ENCODE measurements at places on chromosomes 3 and 15.

DNA sequence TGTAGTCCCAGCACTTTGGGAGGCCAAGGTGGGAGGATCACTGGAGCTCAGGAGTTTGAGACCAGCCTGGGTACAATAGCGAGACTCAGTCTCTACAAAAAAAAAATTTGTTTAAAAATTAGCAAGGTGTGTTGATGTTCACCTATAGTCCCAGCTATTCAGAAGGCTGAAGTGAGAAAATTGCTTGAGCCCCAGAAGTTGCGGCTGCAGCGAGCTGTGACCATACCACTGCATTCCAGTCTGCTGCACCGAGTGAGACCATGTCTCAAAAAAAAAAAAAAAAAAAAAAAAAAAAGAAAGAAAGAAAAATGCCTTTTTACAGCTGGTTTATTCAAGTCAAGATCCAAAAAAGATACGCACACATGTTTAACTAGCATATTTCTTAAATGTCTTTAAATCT, 17.0 kb upstream of the MUC20 start:
- no peak for DNase-seq

DNA sequence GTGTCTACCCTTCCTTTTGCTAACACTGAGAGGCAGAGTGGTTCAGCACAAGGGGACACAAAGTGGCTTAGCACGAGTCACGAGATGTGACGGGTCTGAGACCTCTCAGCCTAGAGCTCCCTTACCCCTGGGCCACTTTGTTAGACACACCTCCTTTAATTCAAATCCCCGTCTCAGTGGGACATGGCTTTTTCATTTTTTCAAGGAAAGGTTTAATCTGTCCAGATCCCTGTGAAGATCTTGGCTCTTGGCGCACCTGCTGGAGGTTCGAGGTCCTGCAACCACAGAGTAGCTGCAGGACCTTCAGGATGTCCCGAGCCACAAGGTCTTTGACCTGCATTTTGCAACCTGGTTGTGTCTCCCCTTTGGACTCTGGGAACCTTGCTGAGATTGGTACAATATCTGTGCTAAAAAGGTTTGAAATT, 52.0 kb downstream of the LPP start:
- no peak for DNase-seq

DNA sequence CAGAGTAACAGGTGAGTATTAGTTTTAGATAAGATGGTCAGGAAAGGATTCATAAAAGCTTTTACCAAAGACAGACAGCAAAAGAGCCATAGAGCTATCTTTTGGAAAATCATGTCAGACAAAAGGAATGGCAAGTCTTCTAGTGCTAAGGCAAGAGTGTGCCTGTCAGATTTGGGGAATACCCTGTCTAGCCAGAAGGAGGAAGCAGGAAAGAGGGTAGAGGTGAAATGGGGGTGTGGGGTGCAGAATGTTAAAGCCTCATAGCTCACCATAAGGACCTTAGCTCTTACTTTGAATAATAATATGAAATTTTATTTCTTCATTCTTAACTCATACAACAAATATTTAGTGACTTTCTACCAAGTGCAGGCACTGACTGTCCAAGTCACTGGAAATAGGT, 512.1 kb upstream of the ROBO2 start:
- DNase-seq: no peak

DNA sequence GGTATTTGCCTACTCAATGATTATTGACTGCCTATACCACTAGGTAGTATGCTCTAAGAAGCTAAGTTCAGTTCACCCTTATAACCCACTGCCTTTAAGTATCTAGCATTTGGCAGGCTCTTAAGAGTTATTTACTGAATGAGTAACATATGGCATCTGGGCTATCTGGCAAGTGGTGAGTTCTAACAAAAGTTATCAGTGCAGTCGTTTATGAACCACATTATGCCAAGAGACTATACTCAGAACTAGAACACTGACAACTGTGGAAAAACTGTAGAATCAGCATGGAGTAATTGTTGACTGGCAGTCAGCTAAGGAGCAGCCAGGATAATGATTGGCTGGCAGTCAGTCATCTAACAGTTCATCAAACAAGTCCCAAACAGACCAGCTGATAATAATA, 25.8 kb downstream of the RAF1 start:
- DNase-seq: peak; percentile 46

DNA sequence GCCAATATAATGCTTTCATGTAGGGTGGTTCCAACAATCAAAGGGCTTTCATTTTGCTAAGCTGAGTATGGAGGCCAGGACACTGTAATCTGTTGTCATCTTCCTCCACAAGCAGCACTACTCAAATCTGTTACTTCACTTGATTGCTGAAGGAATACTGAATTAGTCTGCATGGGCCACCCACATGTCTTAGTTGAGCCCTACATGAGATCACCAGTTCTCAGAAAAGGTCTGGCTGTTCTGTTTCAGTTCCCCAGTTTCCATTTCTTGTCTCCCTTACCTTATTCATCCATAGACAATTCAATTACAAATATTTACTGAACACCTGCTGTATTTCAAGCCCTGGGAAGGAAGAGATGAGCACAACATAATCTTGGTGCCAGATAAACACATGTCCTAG, 119.2 kb downstream of the FHIT start:
- DNase-seq: no peak

DNA sequence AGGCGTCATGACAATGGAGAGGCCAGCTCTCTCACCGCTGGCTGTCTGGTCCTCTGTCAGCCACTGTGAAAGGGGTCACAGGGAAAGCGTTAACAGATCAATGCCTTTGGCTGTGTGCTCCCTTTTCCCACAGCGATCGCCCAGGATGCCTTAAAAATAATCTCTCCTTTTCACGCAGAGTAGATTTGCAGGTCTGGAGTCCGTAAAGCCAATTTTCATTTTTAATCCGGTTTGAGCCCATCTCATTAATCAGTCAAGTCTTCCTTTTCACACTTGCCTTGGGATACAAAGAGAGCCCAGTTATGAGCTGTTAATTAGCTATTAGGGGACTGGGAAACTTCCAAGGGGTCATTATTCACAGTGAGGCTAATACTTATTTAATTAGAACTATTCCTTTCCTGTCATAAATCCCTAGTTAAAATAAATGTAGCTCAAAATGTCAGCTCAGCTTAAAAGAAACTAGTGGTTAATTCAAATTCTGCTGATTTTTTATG, 104.3 kb upstream of the RASGRP1 start:
- no peak for DNase-seq

DNA sequence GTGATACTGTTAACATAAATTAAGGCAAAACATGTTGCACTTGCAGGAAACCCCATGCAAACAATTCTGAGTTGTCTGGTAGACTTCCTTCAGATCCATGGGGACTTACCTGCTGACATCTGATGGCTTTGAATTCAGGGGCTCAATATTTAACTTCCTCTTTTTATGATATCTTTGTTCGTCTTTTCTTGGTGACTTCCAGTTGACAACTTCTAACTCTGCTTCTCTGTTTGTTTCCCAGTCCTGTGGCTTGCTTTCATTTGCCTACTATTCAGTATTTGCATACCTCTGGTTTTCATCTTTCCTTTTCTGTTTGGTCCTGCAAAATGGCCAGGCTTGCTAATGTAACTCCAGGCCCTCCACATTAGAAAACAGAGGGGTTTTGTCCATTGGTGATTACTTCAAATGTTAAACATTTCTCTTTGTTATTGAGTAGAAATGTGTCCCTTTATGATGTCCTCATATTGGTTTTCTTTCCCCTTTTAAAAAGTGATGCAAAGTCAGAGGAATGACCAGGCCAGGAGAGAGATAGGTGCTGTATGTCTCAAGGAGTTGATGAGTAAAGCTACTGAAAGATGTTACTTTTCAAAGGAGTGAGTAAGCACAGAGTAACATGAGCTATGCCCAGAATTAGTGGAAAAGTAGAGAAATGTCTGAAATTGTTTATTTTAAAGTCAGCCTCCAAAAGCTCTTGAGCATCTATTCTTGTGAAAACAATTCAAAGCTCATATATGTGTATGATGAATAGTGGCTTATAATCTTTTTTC, 335.9 kb downstream of the LPP start:
- DNase-seq: peak; percentile 84

DNA sequence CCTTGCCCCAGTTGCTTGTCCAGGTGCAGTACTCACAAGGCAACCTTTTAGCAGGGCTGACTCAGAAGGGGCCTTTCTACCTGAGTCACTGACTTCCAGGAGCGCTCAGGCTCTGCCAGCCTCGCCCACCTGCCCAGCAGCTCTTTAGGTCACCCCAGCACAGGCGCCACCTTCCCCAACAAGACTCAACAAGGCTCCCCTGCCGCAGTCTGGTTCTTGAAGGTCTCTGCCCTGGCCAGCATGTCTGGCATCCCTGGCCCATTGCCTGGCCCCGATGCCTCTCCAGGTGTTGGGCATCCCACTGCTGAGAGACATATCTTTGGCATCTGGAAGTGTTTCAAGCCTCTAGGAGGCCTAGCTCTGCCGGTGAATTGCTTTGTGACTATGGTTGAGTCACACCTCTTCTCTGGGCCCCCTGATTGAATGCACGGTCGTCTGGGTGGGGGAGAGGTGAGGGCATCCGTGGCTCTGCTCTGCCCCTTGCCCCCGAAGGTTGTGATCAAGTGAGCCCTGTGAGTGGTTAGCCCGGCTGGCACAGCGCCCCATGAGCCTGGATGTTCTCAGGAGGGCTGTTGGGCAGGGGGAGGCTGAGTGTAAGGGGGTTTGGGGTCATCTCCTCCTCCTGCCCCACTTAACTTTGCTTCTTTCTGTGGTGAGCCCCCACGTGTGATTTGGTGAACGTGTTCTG, 21.6 kb downstream of the SNX33 start:
- peak; percentile 60 for DNase-seq

GRCh38 chr15:93033434-93034045, 55.5 kb downstream of the RGMA start:
- no peak for DNase-seq

DNA sequence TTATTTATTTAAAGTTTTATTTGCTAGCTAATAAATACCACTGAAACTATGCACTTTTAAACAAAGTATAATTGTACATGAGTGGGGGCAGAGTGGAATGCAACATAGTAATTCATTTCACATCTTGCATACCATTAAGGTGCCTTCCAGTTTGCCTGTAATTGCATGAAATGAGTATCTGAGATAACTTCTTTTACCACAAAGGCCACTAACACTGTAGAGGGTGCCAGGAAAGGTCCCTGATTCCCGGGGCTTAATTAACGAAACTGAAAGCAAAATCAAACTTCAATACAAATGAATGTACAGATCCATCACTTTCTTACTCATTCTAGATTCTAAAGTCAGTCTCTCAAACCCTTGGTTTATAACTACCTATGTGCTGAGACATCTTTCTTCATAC, 2.1 kb downstream of the CD47 start:
- peak; percentile 41 for DNase-seq

DNA sequence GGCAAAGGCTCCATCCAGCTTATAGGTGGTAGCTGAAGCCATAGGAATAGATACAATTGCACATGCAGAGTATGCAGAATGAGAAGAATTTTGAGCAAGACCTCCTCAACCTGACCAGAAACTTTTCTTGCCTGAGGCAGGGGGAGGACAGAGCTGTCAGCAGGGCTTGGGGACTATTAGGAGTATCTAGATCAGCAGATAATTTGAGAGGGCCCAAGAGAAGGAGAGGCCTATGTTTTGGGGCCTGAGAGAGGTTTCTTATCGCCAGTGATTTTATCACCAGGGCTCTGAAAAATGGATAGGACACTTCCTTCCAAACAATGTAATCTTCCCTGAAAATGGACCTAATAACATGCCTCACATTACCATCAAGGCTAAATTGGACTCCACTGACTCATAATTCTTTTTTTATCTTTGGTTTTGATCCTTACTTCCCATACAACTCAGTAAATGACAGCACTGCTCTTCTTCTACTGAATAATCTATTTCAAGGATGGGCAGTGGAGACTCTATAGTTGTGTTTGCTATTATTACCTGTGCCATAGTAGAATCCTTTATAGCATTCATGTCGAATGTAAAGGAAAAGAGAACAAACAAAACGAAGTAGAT, 15.8 kb upstream of the RAMAC start:
- DNase-seq: no peak

GRCh38 chr3:188670446-188670845, 501.3 kb upstream of the TPRG1 start:
- no peak for DNase-seq
